ENCODE measurements at places on chromosomes 13 and 19.

GRCh38 chr19:1945899-1946298 is 4.9 kb downstream of the CSNK1G2 start:
- DNase-seq, result no peak

DNA sequence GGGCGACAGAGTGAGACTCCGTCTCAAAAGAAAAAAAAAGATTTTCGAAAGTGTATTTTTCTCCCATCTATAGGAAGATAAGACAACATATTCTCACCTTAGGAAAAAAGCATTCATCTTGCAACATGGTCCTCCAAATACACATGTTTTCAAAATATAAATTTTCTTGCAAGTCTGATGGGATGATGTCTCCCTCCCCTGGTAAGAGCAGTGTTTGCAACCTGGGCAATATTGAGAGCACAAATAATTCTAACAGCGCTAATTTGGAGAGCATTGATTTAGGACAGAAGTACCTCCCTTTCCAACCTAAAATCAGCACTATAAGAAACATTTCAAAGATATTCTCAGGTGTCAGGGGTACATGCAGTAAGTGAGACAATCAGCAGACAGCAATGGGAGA is 61.0 kb upstream of the SHISA2 start:
- DNase-seq, result no peak

GRCh38 chr13:29733147-29733611 is 117.2 kb downstream of the UBL3 start:
- no peak for DNase-seq

DNA sequence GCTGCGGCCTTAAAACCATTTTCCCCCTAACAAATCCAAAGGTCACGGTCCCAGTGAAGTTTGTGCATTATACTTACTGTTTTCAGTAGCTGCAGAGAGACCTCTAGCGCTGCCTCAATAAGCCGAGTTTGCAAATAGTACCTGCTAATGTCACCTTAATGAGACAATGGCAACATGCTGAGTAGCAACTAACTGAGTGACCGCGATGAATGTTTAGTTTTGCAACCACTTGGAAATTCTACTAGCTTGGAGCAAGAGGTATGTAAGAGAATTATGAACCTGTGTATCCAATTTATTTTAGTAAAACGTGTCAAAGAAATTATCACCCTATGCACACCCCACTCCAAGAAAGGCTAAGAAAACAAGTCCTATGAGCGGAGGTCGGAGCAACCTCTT is 1.2 kb downstream of the KPNA3 start:
- peak; percentile 45 for DNase-seq

DNA sequence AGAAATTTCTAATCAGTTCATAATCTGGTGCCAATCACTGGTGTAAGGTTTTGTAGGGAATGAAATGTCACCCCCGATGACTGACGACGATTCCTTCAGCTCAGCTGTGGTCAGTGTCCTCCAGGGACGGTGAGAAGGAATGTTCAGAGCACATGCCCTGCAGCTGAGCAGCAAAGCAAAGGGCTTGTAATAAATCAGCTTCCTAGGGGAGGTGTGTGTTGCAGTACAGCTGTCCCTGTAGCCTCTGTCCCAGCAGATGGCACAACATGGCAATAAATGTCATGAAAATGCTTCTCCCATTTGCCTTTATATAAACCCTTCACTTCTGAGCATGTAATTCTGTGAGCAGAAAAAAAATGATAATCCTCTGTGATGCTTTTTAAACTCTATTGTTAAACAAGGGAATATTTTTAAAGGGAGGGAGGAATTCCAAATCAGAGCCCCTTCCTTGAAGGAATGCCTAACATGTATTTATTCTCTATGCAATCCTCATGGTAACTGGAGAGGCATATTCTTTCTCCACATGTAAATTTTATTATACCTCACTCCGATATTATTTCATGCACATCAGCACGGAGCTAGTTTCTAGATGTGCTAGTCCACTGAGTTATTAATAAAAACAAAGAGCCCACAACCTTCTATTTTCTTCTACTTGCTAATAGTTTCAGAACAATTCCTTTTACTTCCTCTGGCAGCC is 102.5 kb downstream of the FAM216B start:
- DNase-seq, result no peak

Measured in GM12864 (cell line).